Right ventricle myocardium superior (tissue), 1 donor: ENCODE measurements at places on chromosomes 2 and 18. TPM values are rescaled to one million over a fixed set of nuclear protein-coding genes. Genes with fewer than 3 reads are reported as not detected.
A peak's percentile ranks its signal among the peaks of the same experiment; 100 is the strongest.

DNA sequence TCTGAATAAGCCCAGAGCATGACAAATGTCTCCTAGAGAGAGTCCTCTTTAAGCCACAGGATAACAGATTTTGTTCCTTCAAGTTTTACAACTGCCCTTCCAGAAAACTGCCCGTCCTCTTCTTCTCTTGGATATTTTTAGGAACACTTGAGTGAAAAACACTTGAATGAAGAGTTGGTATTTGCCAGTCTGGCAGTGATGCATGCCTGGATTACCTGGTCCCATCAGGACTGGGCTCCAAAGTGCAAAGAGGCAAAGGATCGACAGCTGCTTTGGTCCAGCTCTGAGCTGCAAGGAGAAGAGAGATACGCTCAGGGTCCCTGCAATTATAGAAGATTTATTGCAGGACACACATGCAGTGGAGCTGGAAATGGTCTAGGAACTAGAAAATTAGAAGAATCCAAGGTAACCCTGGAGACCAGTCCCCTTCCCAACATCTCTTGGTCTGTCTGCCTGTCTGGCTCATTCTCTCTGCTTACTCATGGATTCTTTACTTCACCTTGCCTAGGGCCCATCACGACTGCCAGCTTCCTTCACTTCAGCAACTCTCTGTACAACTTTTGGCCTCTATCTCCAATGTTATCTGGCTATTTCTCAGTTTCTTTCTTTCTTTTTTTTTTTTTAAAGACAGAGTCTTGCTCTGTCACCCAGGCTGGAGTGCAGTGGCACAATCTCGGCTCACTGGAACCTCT lies 112.1 kb upstream of the SIX2 start:
- no peak for DNase-seq

DNA sequence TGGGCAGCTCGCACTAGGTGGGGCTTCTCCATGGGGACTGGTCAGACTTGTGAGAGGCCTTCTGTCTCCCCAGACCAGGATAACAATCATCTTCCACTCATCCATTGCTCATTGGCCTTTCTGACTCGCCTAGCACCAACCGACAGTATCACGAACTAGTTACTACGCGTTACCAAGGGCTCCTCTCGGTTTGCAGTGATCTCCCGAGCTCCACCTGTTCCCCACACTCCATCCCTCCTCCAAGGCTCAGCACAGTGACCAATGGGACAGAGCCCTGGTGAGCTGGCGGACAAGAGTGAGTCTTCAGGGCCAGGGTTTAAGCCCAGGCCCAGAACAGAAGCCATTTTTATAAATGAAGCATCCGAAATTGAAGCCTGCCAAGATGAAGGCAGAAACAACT lies 42.8 kb upstream of the SMAD7 start:
- DNase-seq, result peak; percentile 23

Gene FAM124B
- total RNA-seq, result 1.00 TPM

- peak; percentile 74 for DNase-seq
These were observed 2.1 kb downstream of the FZD5 start for GRCh38 chr2:207767461-207768167.

Gene LOXL3
- 3.6 TPM for total RNA-seq

- DNase-seq, result no peak
These were observed 48.2 kb upstream of the PAPOLG start for GRCh38 chr2:60707750-60708371.

- no peak for DNase-seq
These were observed 55.0 kb downstream of the EHBP1 start for GRCh38 chr2:62760555-62760954.

Gene ATP8B1
- total RNA-seq, result 5.9 TPM

Gene TXNDC2
- not detected for total RNA-seq

- no peak for DNase-seq
These were observed 122.8 kb downstream of the TMEM18 start for GRCh38 chr2:554444-554843.

DNA sequence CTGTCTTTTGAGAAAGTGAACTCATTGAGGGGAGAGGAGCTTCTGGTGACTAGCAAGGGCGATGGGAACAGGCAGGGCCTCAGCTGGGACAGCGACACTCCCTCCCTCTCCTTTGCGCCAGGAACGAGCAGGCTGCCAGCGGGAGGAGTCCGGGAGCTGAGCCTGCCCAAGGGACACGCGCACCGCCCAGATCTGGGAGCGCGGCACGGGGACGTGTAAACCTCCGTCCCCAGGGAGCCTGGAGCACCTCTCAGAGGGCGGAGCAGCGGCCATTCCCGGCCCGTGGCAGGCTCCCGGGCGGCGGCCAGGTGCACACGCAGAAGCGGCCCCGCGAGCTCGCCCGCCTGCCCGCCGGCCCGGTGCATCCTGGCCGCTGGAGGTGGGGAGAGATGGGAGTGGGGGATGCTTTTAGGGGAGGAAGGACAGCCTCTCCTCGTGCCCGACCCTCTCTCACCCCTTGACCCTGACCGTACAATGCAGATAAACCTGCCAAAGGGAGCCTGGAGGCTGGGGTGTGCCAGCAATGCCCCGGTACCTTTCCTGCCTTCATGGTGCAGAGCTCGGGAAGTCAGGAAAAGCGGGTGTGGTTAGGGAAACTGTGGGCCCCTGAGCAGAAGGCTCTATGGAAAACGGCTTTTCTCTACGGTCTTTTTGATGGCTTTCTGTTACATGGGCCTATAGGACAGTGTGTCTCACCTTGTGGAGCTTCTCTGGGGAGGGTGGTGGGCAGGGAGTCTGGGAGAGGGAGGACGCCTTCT lies 2.2 kb downstream of the AQP4 start:
- peak; percentile 88 for DNase-seq

Gene CRYGB
- not detected for total RNA-seq

- DNase-seq, result no peak
These were observed 3.9 kb upstream of the ZNF532 start for GRCh38 chr18:58860747-58861231.

Gene CCDC68
- 3.7 TPM for total RNA-seq

DNA sequence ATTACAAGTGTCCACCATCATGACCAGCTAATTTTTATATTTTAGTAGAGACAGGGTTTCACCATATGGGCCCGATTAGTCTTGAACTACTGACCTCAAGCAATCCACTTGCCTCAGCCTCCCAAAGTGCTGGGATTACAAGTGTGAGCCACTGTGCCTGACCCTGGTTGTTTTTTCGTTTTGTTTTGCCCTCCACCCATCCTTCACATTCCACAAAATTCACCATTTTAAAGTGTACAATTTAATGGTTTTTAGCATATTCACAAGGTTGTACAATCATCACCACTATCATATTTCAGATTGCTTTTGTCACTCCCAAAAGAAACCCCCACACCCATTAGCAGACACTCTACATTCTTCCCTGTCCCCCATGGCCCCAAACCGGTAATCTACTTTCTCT lies 215.0 kb downstream of the TPGS2 start:
- no peak for DNase-seq

GRCh38 chr2:194214192-194214591 lies 1442.8 kb upstream of the SLC39A10 start:
- DNase-seq, result no peak

Gene HOXD12
- total RNA-seq, result not detected
